CD4-positive, alpha-beta T cell treated with Interleukin-15 for 4 hours (primary cell): ENCODE measurements at places on chromosomes 2 and 18.

DNA sequence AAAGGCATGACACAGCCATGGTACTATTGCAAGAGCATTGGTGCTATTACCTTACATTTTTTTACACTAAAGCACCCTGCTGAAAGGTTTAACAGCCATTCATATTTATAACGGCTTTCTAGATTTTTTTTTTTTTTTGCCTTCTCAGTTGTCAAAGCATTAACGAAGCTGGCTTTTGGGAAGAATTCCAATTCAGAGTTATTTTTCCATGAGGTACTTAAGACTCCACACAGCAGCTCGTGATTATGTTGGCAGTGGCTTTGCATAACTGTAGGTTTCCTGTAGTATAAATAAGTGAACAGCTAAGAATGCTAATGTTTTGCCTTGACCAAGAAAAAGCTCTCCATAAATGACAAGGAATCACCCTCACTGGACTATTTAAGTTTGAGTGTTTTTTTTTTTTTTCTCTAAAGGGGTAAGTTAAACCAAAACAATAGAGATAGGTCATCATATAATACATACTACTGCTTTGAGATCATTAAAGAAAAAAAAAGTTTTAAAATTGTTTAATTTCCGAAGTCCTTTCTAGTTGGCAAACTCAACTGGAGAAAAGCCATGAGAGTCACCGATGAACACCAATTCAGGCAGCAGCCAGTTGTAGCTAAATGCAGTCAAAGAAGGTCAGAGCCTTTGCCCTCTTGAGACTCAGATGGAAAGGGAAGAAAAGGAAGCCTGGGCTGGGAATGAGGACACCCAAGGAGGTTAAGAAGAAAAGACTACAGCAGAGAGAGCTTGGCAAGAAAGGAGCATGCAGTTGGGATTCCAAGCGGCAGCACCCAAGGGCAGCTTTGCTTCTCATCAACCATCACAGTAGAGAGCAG, 187.4 kb upstream of the NCKAP5 start:
- DNase-seq = no peak

DNA sequence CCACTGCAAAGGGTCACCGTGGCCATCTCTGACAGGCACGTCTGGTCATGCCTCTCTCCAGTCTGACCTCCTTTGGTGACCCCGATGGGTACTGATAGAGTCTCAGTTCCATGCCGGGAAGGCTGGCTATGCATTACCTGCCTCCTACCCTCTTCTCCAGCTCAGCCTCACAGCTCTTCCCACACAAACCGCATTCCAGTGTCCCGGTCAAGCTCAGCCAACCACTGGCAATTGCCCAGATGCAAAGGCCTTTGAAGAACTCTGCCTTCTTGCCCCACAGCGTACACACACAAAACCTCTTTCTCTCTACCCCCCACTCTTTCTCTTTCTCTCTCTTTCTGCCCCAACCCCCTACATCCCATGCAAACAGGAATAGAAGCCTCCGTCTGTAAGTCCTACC, 37.6 kb downstream of the TMEM163 start:
- DNase-seq = no peak

- DNase-seq = no peak
Observed at GRCh38 chr2:85445316-85446295, 27.1 kb downstream of the SH2D6 start.

GRCh38 chr2:181306785-181307184, 150.4 kb upstream of the ITGA4 start:
- DNase-seq = no peak
